Left lung (tissue), 14 donors: ENCODE measurements at places on chromosomes 5 and 9. TPM values are rescaled to one million over a fixed set of nuclear protein-coding genes. Genes with fewer than 3 reads are reported as not detected.

GRCh38 chr5:2536632-2537377, 214.7 kb downstream of the IRX2 start:
- no peak for DNase-seq

Gene GPR151
- total RNA-seq: not detected

DNA sequence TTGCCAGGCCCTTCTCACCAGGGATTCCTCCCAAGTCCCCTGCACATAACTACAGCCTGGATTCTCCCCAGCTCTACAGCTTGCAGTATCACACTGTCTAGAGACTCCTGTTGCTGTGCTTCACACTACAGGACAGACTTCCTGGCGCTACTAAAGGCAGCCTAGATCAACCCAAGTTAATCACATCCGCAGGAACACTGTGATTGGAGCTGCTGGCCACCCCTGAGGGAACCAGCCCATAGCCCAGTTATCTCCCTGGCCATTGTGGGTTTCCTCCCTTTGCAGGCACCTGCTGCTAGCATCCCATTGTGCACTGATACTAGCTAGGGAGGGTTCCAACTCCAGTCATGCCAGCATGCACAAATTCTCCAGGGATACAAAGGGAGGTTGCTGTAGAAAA, 53.5 kb downstream of the NLN start:
- no peak for DNase-seq

GRCh38 chr5:129425031-129425430, 35.1 kb upstream of the ADAMTS19 start:
- DNase-seq: no peak

GRCh38 chr5:56321236-56321881, 88.2 kb upstream of the ANKRD55 start:
- DNase-seq: no peak

Gene ACOT12
- total RNA-seq: not detected

GRCh38 chr9:128162215-128163026, 2.4 kb downstream of the BBLN start:
- no peak for DNase-seq

Gene CXCL14
- 57.2 TPM for total RNA-seq
